ENCODE measurements at places on chromosomes 12 and 14. TPM values are rescaled to one million over a fixed set of nuclear protein-coding genes. Genes with fewer than 3 reads are reported as not detected.

DNA sequence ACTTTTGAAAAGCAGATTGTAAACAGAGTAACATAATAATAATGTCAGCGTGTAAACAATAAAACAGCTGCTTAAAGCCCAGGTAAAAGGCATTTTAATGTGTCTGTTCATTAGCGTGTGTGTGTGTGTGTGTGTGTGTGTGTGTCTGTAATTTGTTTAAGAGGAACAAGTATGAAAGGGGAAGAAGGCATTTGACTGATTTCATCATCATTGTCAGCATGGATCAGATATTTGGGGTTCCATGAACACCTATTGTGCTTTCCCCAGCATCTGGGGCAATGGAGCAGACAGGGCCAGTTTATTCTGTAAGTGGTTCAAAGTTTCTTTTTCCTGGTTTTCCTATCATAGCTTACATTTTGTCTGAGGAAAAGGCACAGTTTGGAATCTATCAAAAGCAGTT is 28.9 kb downstream of the SLC25A21 start:
- no peak for DNase-seq

DNA sequence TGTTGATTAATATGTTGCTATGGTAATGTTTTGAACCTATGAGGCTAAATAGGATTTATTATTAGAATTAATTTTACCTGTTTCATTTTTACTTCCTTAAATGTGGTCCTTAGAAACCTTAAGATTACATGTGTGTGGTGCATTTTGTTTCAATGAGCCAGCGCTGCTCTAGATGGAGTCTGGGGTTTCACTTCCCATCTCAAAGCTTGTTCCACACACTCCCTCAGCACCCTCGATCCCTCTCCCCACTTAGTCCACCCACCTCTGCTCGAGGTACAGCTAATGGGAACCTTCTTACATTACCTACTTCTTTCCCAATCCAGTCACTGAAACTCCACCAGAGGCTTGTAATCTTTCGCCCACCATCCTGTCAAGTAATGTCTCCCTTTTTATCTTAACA is 205.2 kb downstream of the PAX9 start:
- no peak for DNase-seq

DNA sequence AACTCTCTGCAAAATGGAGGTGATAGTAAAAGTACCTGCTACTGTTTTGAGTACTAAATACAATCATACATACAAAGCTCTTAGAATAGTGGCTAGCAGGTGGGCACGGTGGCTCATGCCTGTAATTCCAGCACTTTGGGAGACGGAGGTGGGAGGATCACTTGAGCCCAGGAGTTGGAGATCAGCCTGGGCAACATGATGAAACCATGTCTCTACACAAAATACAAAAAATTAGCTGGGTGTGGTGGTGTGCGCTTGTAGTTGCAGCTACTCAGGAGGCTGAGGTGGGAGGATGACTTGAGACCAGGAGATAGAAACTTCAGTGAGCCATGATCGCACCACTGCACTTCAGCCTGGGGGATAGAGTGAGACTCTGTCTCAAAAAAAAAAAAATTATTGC is 28.8 kb upstream of the APPL2 start:
- no peak for DNase-seq

- no peak for DNase-seq
Measured at GRCh38 chr12:68772714-68773113, 26.7 kb downstream of the SLC35E3 start.

DNA sequence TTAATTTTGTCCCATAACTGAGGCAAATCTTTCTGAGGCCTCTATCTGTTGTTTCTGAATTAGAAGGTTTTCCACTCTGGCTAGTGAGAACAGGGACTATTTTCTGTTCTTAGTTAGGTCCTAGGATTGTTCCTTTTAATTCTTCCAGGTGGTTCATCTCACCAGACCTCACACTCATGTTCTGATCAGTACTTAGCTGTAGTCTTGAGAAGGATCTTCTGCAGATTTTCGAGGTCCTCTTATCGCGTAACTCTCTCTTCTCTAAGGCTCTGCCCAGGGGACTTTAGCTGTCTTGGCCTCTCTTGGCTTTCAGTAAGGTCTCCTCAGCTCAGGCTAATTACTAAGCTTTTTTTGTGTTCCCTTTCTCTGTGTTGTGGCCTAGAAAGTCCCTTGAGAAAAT is 201.1 kb downstream of the ETNK1 start:
- DNase-seq = no peak

Gene DIO3
- total RNA-seq = not detected

All from naive thymus-derived CD8-positive, alpha-beta T cell (primary cell).